ENCODE measurements at places on chromosomes 3 and 15.

DNA sequence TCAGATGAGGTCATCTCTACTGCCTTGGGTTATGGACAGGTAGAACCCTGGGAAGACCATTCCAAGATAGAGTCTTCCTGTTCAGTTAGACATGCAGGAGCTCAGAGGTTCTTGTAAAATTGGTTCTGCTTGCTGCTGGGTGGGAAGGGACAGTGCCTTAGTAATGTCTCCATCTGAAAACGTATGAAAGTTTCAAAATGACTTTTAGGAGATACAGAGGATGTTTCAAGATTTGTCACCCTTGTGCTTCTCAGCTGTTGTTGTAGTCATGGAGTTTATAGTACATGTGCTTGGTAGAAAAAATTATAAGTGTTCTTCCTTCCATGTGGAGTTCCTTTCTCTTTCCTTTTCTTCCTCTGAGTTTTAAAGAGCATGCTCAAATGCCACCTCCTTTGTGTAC lies 885.2 kb upstream of the CFAP20DC start:
- no peak for DNase-seq

GRCh38 chr3:65762235-65762580 lies 276.5 kb downstream of the MAGI1 start:
- no peak for DNase-seq

GRCh38 chr15:57752436-57752835 lies 45.9 kb downstream of the POLR2M start:
- no peak for DNase-seq

DNA sequence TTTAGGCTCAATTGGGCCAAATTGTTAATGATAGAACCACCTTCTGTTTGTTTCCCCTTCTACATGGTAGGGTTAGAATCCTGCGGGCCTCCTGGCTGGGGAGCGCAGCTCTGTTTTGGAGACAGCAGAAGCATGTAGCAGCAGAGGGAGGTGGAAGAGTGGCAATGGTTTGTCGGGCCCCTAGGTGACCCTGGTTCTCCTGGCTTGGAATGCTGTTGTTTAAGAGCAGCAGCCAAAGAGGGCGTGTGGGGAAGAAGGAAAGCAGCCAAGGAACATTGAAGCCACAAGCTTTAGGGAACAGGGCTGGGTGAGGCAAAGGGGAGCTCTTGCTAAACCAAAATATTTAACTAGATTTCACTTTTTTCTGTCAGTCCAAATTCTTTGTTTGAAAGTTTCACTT lies 213.7 kb upstream of the NR2E3 start:
- no peak for DNase-seq

- DNase-seq: no peak
Observed at GRCh38 chr15:67039384-67040075, 25.9 kb upstream of the SMAD3 start.

GRCh38 chr15:38320181-38320580 lies 67.5 kb downstream of the SPRED1 start:
- DNase-seq: no peak

DNA sequence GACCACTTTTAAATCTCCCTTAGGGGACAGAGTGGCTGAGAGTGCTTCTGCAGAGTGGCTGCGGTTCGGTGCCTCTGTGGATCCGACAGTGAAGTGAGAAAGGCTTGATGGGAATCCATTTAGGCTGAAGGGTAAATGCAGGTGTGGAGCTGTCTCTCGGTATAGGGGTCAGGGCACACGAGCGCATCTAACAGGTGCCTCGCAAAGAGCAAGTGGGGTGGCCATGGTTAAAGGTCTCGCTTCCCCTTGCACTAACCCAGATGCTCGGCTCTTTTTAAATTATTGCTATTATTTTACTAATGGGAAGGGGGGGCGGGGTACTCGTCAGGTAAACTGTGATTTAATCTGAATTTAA lies 598 bp upstream of the GJD2 start:
- no peak for DNase-seq

- DNase-seq: no peak
Observed at GRCh38 chr3:126267976-126268615, 87.7 kb upstream of the ALDH1L1 start.

DNA sequence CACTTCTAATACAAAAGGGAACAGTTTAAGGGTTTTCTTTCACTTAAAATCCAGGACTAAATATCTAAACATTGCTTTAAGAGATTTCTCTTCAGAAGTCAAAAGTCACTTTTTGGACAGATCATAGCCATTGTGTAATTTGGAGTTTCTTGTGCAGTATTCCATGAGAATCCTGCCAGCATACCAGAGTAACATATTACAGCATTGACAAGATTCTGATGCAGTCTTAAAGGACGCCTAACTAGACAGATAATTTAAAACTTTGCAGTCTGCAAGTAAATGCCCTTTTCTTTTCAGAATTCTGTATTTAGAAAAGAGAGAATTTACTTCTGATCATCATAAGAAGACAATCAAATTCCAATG lies 17.5 kb upstream of the IGSF10 start:
- DNase-seq: no peak

DNA sequence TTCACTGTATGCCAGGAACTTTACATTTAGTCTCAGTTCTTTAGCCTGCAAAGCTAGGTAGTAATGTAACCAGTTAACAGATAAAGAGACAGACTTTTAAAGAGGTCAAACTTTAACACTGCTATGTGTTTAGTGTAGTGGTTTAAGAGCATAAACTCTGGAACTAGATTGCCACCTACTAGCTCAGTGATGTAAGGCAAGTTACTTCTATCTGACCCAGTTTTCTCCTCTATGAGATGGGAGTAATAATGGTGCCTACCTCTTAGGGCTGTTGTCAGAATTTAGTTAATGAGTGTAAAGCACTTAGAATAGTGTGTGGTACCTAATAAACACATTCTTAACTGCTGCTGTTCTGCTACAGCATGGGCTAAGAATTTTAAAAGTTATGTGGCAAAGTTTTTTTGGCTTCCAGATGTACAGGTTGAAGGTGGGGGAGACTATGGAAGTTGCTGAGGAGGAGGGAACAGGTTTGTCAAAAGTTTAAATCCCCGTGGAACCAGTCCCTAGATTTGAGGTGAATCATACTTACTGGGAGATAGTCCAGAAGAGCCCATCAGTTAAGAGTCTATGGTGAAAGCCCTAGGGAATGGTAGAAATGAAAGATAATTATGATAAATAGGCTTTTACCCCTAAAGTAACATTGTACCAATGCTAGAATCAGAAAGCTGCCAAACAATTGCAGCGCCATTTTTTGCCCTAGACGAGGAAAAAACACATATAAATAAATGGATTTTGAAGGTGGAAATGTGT lies 13.9 kb downstream of the TSC22D2 start:
- no peak for DNase-seq

DNA sequence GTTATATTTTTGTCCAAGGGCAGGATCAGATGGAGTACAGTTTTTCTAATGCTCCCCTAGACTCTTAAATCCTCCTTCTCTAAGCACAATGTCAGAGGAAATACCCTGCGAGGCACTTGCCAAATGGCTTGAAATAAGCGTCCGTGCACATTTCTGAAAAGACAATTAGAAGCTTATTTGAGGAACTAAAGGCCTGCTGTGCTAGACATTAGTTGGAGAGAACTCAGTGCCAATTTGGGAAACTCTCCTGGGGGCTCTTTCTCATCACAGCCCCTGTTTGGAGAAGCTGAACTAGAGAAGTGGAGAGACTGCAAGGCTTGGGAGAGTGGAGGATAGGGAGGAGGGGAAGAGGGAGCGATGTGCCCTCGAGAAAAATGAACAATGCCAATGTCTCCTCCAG lies 247.6 kb upstream of the C2CD4B start:
- no peak for DNase-seq

DNA sequence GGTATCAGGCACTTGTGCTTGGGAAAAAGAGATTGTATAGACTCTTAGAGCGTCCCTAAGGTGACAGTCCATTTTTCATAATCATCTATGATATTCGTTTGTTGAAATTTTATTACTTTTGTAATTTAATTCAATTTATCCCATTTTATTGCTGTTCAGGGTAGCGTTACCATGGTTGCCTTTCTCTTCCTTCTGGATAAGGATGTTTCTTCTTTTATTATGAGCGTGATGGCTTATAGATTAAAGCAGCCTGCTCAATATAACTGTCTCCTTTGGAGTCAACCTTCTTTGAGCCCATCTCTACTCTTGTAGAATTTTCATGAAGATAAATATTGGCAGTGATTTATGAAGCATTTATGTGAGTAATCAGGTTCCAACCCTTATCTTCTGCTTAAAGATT lies 182.0 kb downstream of the LRTM1 start:
- DNase-seq: no peak

DNA sequence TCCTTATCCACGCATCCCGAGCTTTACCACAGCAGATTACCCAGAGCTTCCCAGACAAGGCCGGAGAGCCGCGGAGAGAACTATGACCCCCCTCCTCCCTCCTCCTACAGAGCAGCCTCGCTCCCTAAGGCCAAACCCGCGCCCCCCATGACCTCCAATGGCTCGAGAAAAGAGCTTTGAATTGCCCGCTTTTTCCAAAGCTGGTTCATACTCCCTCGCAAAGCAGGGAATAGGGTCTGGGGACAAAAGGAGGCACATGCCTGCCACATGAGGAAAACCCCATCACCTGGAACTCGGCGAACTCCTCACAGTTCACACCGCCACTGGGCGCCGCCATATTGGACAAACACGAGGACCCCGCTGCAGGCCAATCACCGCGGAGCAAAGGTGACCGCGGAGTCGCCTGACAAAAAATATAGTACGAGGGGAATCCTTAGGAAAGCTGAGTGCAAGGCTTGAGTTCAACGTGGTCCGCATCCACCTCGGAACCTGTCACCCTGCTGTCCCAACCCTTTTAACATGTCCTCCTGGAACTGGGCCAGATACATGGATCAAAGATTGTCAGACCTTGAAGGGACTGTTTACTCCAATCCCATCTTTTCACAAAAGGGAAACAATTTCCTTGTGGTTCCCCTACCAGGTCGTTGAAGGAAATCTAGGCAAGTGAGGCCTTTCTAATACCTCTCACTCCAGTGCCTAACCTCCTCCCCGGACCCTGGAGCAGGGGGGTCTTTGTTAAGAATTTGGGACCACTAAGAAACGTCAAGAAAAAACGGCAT lies at the start of gene MIX23:
Gene MIX23 (minus strand): TSS at position 344 of the 779 bp plus-strand sequence. CDS start 7 bp downstream, at position 337.
- DNase-seq: peak; percentile 84

- no peak for DNase-seq
Observed at GRCh38 chr15:26438718-26439117, 334.1 kb downstream of the GABRB3 start.

GRCh38 chr3:99114565-99115291 lies 213.2 kb upstream of the DCBLD2 start:
- DNase-seq: no peak

GRCh38 chr15:74892313-74892712 lies 2.5 kb downstream of the MPI start:
- DNase-seq: no peak

DNA sequence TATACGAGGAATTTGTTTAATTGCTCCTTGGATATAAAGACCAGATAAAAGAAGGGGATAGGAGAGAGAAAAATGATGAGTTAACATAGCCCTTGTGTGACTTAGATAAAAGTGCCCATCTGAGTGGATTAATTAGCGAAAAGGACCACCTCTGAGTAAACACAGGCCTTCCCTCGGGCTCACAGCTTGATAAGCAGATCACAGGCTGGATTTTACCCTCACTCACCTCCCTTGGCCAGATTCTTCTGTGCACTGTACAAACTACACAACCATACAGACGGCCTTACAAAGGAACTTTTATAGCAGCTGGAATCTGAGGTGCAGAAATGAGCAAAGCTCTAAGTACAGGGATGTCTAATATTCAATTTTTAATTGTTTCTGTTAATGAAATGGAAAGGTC lies 112.4 kb upstream of the STT3B start:
- DNase-seq: no peak

- no peak for DNase-seq
Observed at GRCh38 chr3:102235679-102236078, 199.1 kb upstream of the ZPLD1 start.

DNA sequence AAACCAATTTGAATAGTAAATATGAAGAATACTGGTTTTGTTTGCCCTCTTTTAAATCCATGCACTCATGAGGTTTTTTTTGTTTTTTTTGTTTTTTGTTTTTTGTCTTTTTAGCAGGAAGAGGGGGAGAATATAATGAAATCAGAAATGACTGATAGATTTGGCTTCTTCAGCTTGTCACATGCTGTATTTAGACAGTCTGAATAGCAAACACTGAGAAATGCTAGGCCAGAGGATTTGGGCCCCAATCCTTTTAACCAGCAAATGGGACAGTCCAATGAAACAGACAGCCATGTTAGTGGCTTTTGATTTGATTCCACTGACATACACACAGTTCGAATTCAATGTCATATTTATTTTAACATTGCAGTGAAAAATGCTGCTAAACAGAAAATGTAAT lies 14.2 kb upstream of the CEP152 start:
- no peak for DNase-seq

GRCh38 chr3:101146946-101147345 lies 153.7 kb upstream of the ABI3BP start:
- no peak for DNase-seq

DNA sequence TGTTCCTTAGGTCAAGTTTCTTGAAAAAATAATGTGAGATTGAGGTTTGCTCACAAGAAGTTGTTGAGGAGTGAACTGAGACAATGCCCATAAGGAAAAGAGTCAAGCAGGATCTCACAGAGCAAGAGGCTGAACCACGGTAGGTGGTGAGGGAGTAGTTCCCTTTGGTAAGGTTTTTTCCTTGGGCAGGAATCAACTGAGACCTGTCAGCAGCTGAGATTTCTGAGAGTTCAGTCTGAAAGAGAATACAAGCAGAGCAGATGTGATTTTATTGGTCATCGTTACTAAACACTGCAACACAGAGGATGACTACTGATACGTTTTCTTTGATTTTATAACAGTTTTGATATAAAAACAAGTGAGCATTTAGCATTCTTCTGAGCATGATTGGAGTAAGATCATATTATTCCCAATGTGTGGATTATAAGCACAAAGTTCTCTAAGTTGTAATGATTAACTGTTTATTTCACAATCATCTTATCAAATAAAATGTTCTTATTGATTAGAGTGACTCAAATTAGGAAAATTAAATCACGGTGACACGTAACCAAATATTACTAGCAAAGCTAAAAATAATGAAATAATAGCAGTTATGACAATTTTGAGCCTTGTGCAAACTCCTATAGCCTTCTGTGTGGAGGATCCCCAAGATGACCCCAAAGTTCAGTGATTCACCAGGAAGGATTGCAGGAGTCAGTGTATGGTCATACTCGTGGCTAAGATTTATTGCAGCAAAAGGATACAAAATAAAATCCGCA lies 346.2 kb upstream of the ZNF717 start:
- no peak for DNase-seq

DNA sequence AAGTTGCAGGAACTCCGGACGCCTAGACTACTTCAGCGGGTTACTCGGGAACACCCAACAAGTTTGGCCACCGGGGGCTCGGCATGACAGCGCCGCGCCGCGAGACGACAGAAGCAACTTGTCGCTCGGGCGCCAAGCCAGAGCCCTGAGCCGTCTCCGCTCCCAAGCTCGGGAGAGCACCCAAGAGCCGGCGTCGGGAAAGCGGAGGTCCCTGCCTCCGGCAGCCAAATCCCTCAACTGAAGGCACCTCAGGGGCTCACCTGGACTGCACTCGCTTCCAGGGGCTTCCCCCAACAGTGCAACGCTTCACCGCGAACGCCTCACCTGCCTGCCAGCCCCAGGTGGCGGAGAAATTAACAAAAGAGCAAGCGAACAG lies 640 bp downstream of the MB21D2 start:
- DNase-seq: peak; percentile 76

- no peak for DNase-seq
Observed at GRCh38 chr3:51306093-51306492, 79.0 kb upstream of the MANF start.
